ENCODE measurements at places on chromosomes 4 and X. TPM values are rescaled to one million over a fixed set of nuclear protein-coding genes. Genes with fewer than 3 reads are reported as not detected.

SPATA4 gene
- total RNA-seq, result 0.26 TPM

ASB12 gene
- 0.54 TPM for total RNA-seq

TCP11X2 gene
- total RNA-seq, result not detected

FREM3 gene
- total RNA-seq, result not detected

SMPX gene
- not detected for total RNA-seq

GRIA3 gene
- 11.2 TPM for total RNA-seq

PRDM5 gene
- 33.4 TPM for total RNA-seq

H2BW2 gene
- total RNA-seq, result not detected

PALLD gene
- 96.8 TPM for total RNA-seq

RS1 gene
- total RNA-seq, result not detected

All from ovary (tissue), 10 donors.